Globus pallidus (tissue), 1 donor: ENCODE measurements at places on chromosomes 1 and 21.

DNA sequence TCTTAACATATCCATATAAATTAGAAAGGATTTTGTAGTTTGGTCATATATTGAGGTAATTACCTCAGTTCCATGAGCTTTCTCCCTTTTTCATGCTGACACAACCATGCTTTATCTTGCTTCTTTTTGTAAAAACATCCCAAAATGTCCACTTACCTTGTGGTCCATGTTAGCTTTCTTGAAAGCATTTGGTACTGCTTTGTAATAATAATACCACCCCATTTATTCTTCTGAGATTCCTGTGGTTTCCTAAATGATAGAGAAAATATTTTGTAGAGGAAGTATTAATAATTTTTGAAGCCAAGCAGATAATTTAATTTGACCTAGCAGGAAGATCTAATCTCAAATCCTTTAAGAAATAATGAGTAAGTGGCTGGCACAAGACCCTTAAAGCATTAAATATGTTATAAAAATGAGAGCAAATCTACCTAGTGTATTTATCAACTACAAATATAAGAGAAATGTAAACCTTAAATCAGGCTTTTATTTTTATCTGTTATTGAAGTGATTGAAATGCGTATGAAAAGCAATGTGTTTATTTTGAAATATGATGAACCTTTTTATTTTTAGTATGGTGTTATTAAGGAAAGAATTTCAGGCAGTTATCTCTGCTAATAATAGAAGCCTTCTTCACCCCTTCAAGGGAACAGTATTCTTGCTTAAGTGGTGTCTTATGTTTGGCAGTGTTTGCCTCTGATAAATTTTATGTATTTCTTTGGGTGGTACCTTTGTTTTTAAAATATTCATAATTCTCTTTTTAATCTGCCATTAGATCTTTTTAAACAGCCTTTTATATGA lies 9.2 kb downstream of the PRKAA2 start:
- DNase-seq, result no peak

- no peak for DNase-seq
Observed at GRCh38 chr1:52281518-52281917, 84.5 kb downstream of the CC2D1B start.

DNA sequence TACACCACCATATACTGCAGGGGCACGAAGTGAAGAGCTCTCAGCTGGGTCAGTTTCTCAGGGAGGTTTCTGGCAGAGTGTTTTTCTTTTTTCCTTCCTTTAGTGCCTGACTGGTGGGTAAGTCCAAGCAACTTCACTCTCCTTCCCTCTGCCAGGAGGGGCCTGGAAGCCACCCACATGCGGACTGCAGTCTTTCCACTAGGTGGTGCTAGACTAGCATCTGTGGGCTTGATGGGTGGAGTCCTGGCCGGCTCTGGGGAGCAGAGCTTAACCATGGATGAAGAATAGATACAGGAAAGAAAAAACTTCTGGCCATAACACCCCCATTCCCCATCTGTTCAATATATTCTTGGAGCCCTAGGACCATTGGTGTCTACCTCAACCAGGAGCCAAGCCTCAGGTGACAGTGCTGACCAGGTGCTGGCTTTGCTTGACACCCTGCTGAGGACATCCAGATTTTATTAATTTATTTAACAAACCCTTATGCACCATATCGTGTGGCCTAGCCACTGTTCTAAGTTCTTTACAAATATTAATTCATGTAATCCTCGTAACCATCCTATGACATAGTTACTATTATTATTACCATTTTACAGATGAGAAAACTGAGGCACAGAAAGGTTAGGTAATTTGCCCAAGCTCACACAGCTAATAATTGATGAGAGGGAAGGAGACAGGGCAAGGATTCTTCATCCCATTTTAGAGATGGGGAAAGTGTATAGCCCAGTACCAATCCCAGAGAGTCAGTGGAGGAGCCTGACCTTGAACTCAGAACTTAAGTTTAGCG lies 126.7 kb upstream of the CSF3R start:
- peak; percentile 68 for DNase-seq

DNA sequence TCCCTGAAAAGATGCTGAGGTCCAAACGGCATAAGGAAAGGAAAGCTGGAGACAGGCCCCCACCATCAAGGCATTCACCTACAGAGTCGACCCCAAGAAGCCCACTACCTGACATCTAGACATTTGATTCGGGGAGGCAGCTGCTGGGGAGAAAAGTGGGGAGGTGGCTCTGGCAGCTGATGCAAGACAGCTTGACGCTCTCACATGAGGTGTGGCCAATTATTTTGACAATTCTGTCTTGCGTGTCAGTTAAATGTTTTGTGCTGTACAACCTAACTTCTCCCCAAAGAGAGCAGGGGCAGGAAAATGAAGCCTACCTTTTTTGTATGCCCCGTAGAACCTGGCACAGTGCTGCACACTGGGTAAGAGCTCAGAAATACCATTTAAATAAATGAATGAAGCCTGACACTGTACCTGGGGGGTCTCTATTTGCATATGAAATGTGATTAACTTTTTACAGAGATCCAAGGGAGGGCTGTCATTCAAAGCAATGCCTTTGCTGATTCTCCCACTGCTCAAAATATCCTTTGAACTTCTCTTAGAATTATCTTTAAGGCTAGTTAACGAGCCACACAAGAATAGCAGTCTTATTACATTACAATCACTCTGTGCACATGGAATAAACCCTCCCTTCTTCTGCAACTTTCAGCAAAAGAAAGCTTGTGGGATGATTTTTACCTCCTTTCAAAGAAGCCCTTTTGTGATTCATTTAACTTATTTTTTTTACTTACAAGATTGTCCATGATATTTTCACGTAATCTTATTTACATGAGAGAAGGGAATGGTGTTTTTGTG lies 163.2 kb downstream of the TNR start:
- no peak for DNase-seq

DNA sequence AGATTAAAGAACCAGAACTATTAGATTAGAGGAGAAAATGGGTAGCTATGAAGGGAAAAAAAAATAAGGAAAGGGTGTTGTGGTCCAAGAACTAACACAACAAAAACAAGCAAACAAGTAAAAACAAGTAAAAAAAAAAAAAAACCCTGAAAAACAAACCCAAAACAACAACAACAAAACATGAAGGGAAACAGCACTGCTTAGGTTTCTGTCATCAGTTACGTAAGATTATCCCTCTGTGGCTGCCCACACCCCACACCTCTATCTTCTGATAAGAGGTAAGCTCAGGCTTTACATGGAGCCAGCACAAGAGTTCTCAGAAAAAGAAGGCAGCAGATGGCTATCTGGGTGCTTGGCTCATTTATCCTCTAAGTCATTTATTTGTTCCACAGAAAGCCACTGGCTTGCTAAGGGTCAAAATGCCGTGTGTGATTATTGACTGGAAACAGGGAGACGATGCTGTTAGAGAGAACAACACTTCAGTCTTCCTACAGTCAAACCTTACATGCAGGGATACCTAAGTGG lies 57.5 kb downstream of the KIAA0319L start:
- DNase-seq, result no peak

DNA sequence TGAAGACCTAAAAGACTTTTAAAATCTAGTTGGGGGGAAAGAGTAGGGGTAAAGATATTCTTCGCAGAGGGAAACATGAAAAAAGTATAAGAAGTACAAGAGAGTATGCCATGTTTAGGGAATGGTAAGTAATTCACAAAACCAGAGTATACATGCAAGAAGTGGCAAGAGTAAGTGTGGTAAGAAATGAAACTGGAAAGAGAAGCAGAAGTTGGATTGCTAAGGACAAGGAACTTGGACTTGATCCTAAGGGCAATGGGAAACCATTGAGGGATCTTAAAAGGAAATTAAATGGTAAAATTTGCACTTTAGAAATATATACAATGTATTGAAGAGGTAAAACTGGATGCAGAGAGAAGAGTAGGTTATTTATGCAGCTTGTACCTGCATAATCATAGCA lies 9.2 kb upstream of the ZNF644 start:
- no peak for DNase-seq

DNA sequence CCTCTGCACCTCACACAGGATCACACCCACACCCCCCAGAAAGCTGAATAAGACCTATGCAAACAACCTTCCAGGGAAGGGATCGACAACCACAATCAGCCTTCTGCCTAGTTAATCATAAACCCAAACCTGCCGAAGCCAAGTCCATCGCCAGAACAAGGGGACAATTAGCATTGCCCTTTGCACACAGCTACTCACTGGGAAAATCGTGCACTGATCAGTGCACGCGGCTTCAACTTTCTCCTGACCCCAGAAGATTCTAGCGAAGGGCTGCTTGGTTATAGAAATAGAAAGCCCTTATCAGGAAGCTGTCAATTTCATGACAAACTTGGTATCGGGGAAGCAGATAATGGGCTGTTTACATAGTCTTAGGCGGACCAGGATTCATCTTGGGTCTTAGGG lies 29.5 kb downstream of the RUNX1 start:
- no peak for DNase-seq

DNA sequence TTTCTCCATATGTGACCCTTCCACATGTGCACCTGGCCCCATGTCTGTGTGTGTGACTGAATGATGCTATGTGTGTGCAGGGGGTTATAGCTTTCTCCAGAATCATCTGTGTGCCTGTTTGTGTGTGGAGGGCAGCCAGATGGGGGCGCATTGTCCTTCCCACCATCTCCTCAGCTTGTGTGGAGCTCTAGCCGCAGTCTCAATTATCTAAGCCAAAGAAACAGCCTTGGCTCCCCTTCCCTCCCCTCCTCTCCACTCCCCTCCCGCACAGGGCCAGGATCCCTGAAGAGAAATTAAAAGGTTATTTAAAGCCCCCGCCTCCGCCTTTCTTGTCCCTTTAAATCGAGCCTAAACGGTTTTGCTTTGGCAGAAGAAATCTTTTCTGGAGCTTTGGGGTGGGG lies 1.8 kb upstream of the DMBX1 start:
- no peak for DNase-seq

DNA sequence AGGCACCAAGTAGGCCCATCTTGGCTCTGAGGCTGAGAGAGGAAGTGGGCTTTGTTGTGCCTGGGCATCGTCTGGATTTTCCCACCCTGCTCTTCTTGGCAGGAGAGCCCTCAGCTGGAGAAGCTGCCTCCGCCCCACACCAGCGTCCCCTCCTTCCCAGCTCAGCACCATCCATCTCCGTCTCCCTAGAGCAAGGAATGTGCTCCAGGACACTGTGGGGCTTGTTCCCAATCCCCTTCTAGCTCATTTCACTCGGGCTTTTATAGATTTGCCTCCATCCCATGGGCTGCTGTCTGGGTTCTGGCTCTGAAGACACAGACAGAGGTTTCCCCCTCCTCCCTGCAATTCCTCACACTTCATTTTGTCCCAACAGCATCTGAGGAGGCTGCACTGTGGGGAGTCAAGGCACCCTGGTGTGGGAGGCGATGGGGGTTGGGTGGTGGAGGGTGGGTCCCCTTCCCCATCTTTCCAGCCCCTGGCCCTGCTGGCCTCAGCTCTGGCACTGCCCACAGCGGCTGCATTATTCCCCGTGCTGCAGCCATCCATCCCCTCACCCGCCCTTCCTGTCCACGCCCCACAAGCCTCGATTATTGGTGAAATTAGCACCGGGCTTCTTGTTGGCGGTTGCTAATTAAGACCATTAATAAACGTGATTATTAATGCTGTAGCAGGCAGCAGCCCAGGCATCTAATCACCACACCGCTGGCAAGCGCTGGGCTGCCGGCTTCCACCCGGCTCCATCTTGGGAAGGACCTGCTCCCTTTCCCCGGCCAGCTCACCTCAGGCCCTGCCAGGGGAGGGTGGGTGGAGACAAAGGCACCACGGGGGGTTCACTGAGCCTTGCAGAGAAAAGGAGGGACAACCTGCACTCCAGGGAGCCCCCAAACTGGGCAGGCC lies 21.7 kb downstream of the RHBG start:
- peak; percentile 83 for DNase-seq

DNA sequence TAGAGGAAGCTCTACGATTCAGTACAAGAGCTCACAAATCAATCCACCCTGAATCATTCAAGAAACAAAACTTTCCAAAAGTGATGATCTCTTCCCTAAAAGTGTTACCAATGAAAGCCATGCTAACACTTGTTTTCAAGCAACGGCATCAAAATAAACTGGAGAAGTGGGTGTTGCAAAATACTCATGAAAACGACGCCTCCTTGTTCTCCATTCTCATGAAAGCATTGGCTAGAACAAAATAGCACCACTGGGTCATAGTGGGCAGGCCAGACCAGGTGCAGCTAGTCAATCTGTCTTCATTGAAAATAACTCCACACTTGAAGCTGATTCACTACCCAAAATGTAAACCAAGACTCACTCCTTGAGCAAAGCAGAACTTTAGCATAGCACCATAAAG lies 4.3 kb downstream of the TIAM1 start:
- DNase-seq, result no peak

GRCh38 chr1:219041141-219041540 lies 132.5 kb upstream of the LYPLAL1 start:
- DNase-seq, result no peak

DNA sequence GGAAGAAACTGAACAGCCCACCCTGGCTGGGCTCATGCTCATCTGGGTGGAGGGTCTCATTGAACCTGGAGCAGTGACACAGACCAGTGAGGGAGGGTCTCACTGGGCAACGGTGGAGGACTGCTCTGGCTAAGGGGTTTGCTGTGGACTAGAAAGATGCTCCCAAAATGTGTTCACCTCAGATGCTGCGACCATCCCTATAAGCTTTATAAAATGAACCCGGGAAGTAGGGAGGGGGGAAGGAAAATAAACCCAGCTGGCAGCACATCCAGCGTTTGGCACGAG lies 34.5 kb upstream of the LBR start:
- DNase-seq, result no peak

DNA sequence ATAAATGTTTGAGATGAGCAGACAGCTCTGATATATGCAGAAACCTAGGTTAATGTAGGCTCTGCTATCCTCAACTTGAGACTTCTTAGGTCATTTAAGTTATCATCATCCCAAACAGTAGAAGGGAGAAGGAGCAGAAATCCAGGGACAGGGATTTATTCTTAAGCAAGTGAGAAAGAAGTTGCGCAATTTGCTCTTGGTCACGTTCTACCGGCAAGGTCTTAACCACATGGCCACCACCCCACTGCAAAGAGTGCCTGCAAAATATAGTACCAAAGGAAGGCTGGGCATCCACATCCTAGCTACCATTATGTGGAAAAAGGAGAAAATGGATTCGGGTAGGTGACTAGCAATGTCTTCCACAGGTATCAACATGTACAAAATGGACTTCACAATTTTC lies 25.2 kb downstream of the CRNN start:
- DNase-seq, result no peak
